ENCODE measurements at places on chromosomes 3 and 15.

- no peak for DNase-seq
These were observed 7.8 kb upstream of the ACSBG1 start for GRCh38 chr15:78242128-78242527.

DNA sequence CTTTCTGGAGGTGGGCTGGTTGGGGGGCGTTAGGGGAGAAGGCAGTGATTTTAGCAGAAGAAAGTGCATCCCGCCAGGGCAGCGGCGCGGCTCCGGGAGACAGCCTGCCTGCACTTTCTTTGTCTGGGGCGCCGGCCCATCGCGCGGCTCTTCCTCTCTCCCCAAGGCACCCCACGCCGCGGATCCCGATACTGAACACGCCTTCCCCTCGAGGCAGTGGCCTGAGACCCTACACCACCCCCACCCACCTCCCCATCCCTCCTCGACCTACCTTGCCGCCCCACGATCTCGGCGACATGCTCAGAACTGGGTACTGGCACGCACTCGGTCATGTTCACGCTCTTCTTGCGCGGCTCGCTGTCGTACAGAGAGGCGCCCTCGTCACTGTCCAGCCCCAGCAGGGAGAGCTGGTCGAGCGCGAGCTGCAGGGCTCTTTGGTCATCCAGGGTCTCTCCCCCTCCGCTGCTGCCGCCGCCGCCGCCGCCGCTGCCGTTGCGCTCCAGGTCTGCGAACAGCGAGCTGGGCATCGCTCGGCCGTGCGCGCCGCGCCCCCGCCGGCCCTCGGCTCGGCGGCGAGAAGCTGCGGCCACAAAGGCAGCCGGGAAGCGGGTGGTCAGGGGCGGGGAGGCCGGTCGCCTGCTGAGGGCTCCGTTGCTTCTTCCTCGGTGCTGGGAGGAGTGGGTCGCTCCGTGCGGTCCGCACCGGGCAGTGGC, 483 bp downstream of the MEX3B start:
- peak; percentile 33 for DNase-seq

DNA sequence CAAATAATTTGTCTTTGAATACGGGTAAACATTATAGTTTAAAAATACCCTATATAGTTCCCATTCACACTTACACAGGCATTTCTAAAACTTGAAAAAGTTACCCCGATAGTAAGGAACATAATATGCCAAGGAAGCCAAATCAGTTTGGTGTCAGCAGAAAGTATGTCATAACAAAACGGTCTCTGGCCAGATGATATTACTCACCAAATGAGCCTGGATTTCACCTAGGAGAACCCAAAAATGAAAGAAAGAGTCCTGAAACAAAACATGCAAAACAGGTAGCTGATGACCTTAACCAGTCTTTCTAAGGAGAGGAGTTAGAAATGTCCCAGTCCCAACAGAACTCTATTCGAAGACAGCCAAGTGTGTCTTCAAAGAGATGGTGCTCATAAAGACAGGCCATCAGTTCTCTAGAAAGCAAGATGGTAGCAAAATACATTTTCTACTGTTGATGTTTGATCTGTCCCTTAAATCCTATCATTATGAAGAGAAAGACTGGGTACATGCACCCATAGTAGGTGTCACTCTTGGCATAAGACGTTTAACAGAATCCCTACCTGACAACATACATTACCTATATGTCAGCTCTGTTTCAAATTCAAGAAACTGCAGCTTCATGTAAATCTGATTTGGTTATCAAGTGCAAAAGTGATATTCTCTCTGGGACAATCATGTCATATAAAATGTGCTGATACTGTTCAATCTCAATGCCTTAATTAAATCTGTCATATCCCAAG, 942.5 kb downstream of the ROBO1 start:
- no peak for DNase-seq

- no peak for DNase-seq
These were observed 54.5 kb downstream of the MRPS25 start for GRCh38 chr3:15010664-15011063.

DNA sequence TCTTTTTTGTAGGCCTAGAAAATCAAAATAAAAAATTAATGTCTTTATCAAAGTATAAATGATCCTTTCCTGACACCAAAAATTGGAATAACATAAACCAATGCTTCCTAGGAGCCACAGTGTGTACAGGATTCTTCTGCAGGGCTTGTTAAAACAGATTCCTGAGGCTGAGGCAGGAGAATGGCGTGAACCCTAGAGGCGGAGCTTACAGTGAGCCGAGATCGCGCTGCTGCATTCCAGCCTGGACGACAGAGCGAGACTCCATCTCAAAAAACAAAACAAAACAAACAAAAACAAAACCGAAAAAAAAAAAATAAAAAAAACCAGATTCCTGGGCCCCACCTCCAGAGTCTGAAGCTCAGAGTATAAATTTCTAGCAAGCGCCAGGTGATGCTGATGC, 78.0 kb downstream of the PEX5L start:
- DNase-seq = no peak

- no peak for DNase-seq
These were observed 85.3 kb downstream of the SEMA5B start for GRCh38 chr3:122942239-122942638.

DNA sequence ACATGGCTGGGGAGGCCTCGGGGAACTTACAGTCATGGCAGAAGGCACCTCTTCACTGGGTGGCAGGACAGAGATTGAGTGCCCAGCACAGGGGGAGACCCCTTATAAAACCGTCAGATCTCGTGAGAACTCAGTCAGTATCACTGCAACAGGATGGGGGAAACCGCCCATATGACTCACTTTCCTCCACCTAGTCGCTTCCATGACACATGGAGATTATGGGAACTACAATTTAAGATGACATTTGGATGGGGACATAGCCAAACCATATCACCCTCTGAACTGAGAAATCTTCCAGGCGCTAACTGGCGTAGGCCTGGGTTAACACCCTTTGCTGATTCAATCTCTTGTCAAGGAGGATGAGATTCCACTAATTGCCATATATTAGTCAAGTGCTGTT, 392.3 kb downstream of the FEZF2 start:
- no peak for DNase-seq

DNA sequence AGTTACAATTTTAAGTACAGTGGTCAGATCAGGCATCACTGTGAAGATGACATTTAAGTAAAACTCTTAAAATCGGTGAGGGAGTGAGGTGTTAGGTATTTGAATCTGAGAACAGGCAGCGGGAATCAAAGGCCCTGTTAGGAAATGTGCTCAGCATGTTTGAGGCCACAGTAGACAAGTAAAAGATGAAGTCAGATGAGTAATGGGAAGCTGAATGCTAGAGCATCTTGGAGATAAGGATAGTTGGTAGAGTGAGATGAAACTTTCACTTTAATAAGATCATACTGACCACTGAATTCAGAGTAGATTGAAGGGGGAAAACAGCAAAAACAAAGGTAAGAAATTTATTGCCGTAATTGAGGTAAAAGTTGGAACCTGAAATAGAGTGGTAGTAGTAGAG, 61.6 kb downstream of the DCBLD2 start:
- no peak for DNase-seq

- no peak for DNase-seq
These were observed 33.4 kb downstream of the SMAD3 start for GRCh38 chr15:67098768-67099282.

DNA sequence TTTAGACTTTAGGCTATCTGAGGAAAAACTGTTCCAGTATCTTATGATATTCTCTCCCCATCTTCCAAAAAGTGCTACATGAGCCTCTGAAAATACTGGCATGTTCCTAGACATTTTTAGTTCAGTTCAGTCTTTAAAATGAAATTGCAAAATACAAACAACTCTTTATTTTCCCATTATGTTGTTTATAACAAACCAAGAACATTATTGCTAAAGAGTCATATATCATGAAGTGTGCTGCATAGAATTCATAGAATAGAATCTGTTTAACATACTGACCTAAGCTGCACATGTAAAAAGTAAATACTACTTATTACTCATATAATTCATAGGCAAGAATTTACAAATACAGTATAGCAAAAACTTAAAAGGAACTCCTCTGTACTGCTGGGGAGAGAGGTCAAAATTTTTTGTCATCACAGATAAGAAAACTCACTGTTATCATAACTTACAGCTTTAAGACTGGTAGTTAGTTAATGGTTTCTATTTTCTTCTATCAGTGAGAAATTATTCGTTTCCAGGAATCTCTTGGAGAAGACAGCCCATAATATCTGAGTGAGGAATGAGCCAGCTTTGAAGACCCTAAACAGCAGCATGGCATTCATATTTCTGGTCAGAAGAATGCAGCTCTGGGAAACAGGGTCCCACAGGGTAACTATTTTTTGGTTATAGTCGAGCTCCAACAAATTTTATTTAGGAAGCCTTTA, 32.2 kb downstream of the FILIP1L start:
- DNase-seq = no peak

- DNase-seq = no peak
These were observed 42.5 kb downstream of the LYZL4 start for GRCh38 chr3:42367903-42368302.

DNA sequence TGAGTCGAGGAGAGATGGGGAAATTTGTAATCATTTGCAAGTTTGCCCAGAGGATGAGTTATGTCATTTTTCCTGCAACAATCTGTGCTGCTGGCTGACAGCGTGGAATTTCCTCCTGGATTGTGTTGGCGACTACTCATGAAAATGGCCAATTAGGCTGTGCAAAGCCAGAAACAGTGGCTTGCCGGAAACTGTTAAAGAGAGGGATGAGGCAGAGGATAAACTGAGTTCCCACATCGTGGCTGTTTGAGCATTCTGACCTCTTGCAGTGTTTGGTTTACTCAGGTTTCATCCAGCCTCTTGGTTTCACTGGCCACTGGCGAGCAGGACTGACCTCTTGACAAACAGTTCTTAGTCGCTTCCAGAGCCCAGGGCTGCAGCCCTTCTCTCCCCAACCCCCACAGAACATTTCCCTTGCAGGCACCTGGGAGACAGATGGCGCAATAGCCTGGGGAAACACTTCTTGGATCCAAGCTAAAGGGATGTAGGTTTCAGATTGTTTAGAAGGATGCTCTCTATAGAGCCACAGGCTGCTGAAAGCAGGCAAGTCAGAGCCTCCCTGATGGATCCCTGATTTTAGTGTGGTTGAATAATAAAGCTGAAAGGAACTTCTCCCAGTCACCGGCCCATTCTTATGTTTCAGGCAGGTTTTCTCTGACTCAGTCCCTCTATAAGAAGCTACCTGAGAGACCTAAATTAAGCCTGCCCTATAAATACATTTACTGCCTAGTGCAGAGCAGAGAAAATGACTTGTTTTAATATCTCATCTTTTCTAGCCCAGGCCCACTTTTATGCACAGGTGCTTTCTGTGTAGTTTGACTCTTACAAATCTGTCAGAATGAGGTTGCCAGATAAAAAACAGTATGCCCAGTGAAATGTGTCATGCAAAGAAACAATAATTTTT, 92.8 kb upstream of the UBE2E1 start:
- DNase-seq = no peak

DNA sequence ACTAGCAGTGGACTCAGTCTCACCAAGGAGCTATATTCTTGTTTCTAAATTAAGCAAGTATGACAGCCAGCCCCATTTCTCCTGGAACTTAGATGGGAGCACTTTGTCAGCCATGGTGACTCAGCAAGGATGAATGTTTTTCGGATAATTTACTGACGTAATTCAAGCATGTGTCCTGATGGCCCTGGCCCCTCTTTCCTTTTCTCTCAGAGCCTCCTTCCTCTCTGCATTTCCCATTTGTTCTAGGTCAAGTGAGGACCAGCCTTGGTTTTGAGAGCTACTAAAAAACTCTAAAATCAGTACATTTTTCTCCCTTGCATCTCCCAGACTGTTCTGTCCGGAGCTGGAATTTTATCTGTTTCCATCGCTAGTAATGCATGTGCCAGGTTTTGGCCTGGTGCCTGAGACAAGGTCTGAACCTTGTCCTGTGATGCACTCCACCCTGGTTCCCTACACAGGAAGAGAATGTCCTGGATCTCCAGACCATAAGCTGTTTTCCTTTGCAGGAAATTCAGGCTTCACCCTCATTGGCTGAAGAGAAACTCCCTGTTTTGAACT, 256.6 kb upstream of the ROPN1 start:
- no peak for DNase-seq

DNA sequence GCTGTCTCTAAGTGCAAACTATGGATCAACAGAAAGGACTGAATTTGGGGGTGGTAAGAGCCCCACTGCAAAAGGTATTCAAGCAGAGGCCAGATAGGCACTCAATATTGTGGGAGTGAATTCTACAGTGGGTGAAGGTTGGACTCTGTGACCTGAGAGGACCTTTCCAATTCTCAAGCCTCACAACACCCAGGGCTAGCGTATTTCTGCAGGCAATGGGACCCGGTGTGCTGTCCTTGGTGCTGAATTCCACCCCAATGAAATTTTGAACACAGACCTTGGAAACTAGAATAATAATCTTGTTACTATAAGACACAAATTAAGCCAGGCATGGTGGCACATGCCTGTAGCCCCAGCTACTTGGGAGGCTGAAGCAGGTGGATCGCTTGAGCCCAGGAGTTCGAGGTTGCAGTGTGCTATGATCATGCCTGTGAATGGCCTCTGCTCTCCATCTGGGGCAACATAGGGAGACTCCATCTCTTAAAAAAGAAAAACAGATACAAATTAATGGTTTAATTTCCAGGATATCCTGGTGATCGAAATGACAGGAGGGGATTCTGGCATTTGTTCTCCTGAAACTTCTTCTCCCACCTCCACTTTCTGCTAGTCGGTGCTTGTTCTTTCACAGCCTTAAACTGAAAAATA, 135.4 kb downstream of the RAB11A start:
- DNase-seq = no peak

DNA sequence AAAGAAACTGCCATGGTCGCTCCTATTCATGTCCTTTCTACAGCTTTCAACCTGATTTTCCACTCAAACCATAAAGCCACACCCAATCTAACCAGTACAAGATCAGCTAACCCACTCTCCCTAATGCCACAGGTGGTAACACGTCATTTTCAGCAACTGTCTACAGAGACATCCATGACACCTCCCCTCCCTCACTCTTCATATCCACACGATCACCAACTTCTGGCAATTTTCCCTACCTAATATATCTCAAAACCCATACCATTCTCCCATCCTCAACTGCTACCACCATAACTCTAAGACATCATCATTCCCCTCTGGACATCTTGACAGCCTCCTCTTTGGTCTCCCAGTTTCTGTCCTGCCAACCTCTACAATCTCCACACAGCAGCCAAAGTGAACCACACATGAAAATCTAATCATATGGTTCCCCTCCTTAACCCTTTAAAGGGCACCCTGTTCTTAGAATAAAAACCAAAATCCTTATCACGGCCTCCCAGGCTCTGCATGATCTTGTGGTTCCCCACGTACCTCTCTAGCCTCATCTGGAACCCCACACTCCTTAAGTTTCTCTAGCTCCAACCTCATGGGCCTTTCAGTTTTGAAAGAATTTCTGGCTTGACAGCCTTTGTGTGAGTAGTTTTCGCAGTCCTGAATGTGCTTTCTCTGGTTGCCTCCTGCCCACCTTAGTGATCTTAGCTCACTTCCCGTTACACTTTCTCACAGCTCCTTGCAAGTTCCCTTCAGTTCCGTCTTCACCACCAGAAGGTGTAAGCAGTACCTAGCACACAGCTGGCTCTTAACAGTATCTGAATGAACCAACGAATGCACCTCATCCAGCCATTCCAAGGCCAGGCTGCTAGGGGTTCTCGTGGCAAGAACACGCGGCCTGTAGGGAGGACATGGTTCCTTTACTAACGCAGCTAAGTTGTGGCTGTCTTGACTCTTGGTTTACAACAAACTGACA, 33.4 kb downstream of the SPINK8 start:
- peak; percentile 13 for DNase-seq
